ENCODE measurements at places on chromosomes 12 and 14. TPM values are rescaled to one million over a fixed set of nuclear protein-coding genes. Genes with fewer than 3 reads are reported as not detected.

PRB2 gene
- not detected for total RNA-seq

GZMH gene
- not detected for total RNA-seq

DNA sequence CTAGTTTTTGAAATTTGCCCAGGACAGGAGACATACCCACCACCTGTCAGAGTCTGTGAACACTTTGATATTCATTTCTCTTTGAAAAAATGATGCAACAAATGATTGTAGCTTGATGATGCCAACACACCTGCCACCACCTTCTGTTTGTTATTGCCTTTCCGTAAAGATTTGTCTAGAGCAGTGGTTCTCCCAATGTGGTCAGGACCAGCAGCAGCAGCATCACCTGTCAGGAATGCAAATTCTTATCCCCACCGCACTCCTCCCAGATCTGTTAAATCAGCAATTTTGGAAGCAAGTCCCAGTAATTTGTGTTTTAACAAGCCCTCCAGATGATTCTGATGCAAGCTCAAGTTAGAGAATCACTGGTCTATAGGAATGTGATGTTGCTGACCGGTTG lies 9.9 kb downstream of the CCDC175 start:
- no peak for DNase-seq

DNA sequence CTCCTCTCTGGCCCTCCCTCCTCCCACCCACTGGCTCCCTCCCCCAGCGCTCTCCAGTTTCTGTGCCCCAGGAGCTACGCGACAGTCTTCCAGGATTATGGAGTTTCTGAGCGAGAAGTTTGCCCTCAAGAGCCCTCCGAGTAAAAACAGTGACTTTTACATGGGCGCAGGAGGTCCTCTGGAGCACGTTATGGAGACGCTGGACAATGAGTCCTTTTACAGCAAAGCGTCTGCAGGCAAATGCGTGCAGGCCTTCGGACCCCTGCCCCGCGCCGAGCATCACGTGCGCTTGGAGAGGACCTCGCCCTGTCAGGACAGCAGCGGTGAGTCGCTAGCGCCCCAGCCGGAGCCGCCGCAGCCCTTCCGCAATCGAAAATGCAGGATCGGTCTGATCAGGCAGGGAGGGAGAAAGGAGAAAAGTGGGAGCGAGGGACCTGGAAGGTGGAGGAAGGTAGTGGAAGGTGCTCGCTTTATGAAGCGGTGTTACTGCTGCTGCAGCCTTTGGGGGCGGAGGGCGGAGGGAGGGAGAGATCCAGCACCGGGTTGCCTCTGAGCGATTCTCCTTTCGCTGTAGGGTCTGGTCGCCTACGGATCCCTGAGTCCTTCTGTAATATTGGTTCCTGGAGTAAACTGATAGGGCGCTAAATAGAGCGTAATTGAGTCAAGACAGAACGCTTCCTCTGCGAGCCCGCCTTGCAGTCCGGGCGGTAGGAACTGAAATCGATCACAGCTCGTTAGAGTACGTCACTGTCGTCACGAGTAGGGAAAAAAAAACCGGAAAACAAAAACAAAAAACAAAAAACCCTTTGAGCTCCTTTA lies at the start of gene ALX1:
TSS of gene ALX1 (plus strand) at position 56 of the 819 bp plus-strand sequence. CDS start at position 98, 42 bp downstream.
- DNase-seq: no peak
